ENCODE measurements at places on chromosomes 3 and 15. TPM values are rescaled to one million over a fixed set of nuclear protein-coding genes. Genes with fewer than 3 reads are reported as not detected.

Gene EFHB
- not detected for total RNA-seq

Gene RLBP1
- total RNA-seq, result not detected

Gene GABRR3
- total RNA-seq, result not detected

Gene ACAD9
- total RNA-seq, result 39.4 TPM

Gene OXNAD1
- total RNA-seq, result 14.1 TPM

Gene A4GNT
- not detected for total RNA-seq

Gene RNF123
- 22.8 TPM for total RNA-seq

Gene COL6A5
- total RNA-seq, result not detected

Gene GNAT1
- total RNA-seq, result not detected

Gene LIPH
- 0.11 TPM for total RNA-seq

Gene PLCL2
- 1.1 TPM for total RNA-seq

Gene GLDN
- not detected for total RNA-seq

Gene KIF15
- 12.6 TPM for total RNA-seq

Gene RASL12
- not detected for total RNA-seq

Gene CIB2
- 9.7 TPM for total RNA-seq

Gene TAGLN3
- 22.4 TPM for total RNA-seq

Gene PLXND1
- total RNA-seq, result 0.47 TPM

Gene HCLS1
- total RNA-seq, result 0.39 TPM

Gene UROC1
- total RNA-seq, result not detected

Gene HHLA2
- total RNA-seq, result not detected

Gene CLRN1
- total RNA-seq, result not detected

Gene WDR49
- total RNA-seq, result not detected

Gene ASB14
- not detected for total RNA-seq

Gene BUB1B
- total RNA-seq, result 30.6 TPM

Gene GABRB3
- total RNA-seq, result 1.8 TPM

Gene TRIM69
- total RNA-seq, result 4.8 TPM

Gene COPS2
- 35.8 TPM for total RNA-seq

Gene SLC22A13
- not detected for total RNA-seq

Gene KIAA1143
- 14.0 TPM for total RNA-seq

Gene RFTN1
- total RNA-seq, result 43.6 TPM

Gene WDR93
- total RNA-seq, result not detected

Gene RETNLB
- not detected for total RNA-seq

Gene CD80
- total RNA-seq, result not detected

Gene CD86
- 0.16 TPM for total RNA-seq

Gene ZNF385D
- not detected for total RNA-seq

Gene GOLGA6B
- total RNA-seq, result not detected

Gene ARPP19
- total RNA-seq, result 94.0 TPM

Gene CCR5
- total RNA-seq, result not detected

Gene PRRT3
- 1.1 TPM for total RNA-seq

Gene GOLGA6L7
- total RNA-seq, result not detected

Gene MST1R
- total RNA-seq, result 21.9 TPM

Gene DHFR2
- 2.2 TPM for total RNA-seq

Gene DCBLD2
- 246 TPM for total RNA-seq

Gene MLF1
- total RNA-seq, result 9.1 TPM

Gene SPSB4
- total RNA-seq, result 0.04 TPM

Gene C3orf70
- not detected for total RNA-seq

Gene SETMAR
- total RNA-seq, result 10.6 TPM

Gene KBTBD13
- not detected for total RNA-seq

Gene NUDT16
- 9.8 TPM for total RNA-seq

Gene SERPINI2
- not detected for total RNA-seq

Data from hair follicular keratinocyte (primary cell).